Iris pigment epithelial cell (primary cell): ENCODE measurements at places on chromosomes 16 and 17.
A peak's percentile ranks its signal among the peaks of the same experiment; 100 is the strongest.

GRCh38 chr17:5705081-5705875, 121.0 kb upstream of the NLRP1 start:
- no peak for DNase-seq

- DNase-seq: no peak
Observed at GRCh38 chr16:46830417-46830901, 521 bp downstream of the C16orf87 start.

DNA sequence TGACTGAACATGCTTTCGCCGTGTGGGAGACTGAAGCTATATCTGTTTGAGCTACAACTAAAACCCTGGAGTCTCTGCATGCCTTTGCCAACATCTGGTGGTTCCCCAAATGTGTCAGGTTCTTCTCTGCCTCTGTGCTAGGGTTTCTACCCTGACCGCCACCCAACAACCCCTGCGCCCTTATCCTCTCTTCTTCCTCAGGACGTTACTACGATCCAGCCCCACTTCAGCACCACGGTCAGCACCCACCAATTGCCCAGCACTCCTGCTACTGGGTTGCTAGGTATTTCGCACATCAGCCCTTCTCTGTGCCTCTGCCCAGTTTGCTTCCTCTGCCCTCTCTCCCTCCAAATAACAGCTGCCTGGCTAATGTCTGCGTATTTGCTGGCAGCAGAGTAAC, 106.3 kb upstream of the HSBP1 start:
- DNase-seq: peak; percentile 50

DNA sequence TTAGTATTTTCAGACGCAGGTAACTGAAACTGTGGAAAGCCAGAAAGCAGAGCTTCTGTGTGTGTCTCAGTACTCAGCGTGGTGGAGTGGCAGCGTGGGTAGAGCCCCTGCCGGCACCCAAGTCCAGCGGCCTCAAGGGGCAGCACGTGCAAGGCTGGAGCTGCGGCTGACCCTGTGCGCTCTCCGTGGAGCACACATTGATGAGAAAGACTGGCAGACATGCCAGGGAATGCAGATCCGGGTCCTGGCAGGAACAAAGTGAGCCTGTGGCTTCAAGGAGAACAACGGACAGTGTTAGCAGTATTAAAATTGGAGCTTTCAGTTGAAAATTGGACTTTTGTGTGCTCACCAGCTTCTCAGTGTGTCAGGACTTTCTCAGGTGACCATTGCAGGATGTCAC, 23.3 kb downstream of the ZC3H18 start:
- DNase-seq: no peak

DNA sequence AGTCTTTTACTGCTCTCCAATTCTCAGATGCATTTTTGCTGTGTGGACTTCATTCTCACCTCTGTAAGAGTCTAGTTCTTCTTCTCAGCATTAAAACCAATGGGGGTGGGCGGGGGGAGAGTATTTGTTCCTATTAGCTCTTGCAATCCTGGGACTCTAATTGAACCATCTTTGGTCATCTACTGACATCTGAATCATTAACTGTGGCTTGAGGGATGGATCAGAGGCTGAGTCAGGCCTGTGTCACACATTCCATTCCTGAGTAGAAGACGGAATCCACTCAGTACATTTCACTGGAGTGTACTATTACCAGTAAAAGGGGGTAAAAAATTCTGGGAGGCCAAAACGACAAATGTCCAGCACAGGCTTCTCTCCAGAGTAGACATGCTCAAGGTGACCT, 12.8 kb upstream of the ZNF23 start:
- DNase-seq: peak; percentile 89

DNA sequence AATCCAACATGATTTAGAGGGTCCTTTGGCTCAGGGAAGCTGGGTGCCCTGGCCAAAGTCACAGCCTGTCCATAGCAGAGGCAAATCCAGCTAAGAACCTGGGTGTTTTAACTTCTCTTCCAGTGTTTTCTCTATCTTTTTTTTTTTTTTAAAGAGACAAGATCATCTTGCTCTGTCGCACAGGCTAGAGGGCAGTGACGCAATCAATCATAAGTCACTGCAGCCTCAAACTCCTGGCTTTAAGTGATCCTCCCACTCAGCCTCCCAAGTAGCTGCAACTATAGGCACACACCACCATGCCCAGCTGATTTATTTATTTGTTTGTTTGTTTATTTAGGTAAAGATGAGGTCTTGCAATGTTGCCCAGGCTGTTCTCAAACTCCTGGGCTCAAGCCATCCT, 14.8 kb upstream of the GRIN2A start:
- no peak for DNase-seq

DNA sequence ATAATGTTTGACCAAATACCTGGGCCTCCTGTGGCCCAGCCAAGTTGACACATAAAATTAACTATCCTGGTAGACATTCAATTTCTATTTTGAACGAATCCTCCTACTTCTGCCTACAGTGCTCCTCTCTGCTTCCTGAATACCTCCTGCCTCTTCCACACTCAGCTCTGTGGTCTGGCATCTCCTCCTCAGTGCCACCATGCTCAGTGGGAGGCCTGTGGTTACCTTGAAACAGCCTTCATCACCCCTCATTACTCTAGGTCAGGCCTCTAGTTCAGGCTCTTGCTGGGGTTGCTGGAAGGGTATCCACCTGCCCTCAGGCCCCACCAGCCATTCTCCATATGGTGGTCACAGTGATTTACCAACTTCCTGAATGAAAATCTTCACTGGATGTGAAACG, 5.1 kb downstream of the LYRM9 start:
- DNase-seq: no peak

DNA sequence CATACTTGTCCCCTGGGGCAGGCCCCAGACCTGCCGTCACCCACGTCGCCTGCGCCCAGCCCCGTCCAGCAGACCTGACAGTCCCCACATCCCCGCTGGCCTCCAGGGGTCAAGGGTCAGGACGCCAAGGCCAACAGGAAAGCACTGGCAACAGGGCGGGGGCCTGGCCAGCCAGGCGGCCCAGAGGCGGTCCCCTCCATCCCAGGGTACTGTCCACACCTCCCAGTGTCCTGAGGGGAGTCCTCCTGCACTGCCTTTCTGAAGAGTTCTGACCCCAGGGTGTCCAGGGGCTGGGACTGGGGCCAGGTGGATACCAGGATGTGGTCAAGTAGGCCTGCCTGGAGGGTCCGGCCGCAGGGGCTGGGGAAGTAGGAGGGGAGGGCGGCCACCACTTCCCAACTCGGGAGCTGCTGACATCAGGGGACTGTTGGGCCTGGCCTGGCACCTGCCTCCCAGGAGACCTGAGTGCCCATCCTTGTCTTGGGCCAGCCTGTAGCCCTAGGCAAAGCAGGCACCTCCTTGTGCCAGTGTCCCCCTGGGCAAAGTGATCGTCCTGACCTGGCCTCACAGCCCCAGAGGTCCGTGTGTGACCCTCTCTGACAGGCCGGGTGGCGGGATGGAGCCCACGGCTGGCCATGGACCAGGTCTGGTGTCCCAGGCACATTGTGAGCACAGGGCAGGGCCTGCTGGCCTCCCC, 6.7 kb upstream of the AXIN1 start:
- DNase-seq: no peak

GRCh38 chr16:69522732-69523404, 42.9 kb upstream of the NFAT5 start:
- no peak for DNase-seq

GRCh38 chr16:81996664-81997509, 14.4 kb downstream of the SDR42E1 start:
- DNase-seq: peak; percentile 73

DNA sequence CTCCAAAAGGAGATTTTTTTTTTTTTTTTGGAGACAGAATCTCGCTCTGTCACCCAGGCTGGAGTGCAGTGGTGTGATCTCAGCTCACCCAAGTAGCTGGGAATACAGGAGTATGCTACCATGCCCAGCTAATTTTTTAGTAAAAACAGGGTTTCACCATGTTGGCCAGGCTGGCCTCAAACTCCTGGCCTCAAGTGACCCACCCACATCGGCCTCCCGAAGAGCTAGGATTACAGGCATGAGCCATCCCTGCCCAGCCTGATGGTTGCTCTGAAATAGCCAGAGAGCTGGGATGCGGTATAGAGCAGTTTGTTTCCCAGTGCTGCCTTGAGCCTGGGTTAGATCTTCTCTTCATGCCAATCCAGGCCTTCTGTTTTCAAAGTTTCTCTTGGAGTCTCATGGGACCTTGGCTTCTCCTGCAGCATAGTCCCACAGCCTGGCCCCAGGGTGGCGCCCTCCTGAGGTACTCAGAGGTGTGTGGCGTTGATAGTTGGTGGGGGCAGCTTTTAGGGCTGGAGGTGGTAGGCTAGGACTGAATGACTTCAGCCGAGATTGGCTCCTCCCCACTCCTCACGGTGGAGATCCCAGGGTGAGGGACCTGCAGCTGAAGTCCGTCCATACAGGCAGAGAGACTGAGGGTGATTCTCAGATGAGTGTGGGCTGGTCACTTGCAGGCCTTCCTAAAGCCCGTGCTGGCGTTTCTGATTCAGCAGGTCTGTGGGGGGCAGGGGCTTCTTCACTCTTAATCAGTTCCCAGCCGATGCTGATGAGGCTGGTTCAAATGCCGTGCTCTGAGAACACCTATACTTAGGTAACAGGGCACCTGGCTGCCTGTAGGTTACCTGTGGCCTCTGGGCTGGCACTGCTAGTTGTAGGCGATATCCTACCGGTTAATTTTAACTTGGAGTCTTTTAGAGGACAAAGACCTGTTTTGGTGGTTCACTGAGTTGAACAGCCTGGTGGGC, 52.0 kb downstream of the TNFRSF13B start:
- DNase-seq: no peak

- no peak for DNase-seq
Observed at GRCh38 chr17:39659279-39660010, 5.7 kb upstream of the TCAP start.

DNA sequence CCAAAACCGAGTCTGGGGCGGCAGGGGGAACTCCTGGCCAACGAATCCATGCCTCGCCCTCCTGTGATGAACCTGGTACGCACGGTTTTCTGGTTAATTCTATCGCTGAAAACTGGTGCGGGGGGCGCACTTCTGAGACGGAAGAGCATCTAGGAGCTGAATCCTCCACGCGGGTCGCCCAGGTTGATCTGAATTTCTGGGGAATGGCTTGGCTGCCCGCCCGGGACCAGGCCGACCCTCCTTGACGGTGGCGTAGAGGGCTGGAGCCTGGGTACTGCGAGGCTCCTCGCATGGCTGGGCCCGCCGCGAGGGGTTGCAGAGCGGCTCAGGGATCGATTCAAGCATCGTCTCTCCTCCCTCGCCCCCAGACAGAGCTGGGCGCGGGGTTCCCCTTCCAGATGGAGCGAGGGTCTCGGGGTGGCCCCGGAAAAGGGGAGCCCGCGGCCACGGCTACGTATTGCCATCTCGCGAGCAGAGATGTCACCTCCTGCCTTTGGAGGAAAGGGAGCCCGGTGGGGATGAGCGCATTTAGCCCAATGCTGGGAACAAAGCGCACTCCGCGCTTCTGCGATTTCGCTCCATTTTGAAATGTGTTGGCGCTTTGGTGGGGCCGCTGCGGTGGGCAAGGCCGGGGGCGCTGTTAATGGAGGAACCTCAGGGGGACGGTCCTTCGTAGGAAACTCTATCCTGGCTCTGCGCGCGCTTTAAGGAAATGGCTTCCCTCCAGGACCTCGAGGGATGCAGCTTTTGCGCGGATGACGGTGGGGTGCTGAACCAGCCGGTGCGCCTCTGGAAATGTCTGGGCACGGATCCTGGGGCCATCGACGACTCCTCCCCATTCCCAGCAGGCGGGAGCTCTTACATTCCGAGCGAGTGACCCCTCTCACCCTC, 2.7 kb downstream of the MAPT start:
- DNase-seq: no peak

GRCh38 chr17:79465681-79466025, 145.2 kb downstream of the RBFOX3 start:
- DNase-seq: no peak

GRCh38 chr17:3528403-3528851, 29.2 kb downstream of the TRPV3 start:
- DNase-seq: no peak

DNA sequence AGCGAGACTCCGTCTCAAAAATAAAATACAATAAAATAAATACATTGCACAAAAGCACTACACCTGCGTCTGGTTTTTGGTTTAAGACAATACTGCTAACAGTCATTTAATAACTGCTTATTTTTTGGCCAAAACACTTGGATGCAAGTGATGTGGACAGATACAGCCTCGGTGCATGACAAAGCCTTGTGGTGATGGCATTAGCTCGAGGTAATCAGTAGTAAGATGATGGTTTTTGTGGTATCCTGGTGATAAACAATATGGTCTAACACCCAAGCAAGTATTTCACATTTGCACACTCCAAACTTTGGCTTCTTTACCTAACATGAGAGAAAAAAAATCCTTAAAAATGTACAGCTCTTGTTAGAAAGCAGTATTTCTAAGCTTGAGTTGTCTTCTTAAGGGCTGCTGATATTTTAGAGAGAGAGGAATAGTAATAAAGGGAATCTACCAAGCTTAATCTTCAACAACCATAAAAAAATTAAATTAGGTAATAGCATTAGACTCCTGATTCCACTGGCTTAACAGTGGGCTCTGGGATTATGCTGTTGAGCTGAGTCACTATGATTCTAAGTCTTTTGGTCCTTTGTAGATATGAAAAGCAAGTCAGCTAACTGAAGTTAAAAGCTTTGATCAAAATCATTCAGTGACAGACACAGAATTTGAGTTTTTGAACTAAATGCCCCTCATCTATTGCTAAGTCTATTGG, 111.1 kb downstream of the VPS53 start:
- peak; percentile 73 for DNase-seq

DNA sequence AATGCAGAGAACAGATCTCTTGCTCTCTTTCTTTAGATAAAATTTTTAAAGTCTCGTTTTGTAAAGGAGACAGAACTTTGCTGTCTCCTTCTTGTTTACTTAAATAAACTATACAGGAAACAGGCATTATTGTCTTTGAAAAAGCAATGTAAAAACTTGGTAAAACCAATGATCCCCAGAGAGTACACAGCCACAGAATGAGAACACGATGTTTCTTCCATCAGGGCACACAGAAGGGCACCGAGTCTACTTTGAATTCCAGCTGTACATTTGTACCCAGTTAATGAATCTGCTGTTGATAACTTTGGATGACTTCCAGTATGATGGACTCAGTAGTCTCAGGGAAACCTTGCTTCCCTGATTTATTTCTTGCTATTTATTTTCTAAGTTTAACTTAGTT, 8.1 kb upstream of the TMEM100 start:
- DNase-seq: no peak

DNA sequence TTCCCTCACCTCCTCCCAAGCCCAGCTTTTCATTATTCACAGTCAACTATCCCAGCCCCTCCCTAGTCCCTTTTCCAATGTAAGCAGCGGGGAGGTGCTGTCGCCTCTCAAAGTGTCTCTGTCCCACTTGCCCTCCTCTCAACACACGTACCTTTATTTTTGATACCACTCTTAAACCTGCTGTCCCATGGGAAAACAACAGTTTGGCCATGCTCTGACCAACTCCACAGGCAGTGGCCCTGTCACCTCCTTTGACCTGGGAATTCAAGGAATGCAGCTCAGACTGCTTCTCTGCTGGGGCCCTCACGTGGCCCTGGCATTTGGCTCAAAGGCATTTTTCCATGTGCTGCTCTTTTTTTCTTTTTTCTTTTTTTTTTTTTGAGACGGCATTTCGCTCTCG, 4.2 kb downstream of the LYRM9 start:
- peak; percentile 35 for DNase-seq
